ENCODE measurements at places on chromosomes 3 and 15.

DNA sequence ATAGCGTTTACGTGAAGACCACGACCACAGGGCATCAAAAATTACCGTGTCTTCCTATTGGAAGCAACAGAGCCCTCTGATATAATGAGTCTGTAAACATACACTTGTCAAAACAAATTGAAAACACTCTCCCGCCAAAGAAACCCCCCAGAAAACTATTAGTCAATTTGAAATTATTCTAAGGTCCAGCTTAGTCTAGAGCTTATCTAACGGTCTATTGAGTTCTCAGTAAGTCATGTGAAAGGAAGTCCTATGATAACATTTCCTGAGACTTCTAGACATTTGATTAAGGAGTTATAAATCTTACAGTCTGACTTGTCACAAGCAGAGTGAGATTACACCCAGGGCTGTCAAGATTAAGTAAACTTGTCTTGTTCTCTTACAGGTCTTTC is 356.3 kb downstream of the FOXP1 start:
- peaks cover 3% of the 10 kb centered on the region for H3K27me3 ChIP-seq
- peaks cover 7% of the 10 kb centered on the region for H3K4me1 ChIP-seq
- no peak for DNase-seq
- no peak overlapping the region for H3K27ac ChIP-seq
- H3K4me3 ChIP-seq: no peak overlapping the region
- H3K36me3 ChIP-seq: peaks cover 3% of the 10 kb centered on the region

DNA sequence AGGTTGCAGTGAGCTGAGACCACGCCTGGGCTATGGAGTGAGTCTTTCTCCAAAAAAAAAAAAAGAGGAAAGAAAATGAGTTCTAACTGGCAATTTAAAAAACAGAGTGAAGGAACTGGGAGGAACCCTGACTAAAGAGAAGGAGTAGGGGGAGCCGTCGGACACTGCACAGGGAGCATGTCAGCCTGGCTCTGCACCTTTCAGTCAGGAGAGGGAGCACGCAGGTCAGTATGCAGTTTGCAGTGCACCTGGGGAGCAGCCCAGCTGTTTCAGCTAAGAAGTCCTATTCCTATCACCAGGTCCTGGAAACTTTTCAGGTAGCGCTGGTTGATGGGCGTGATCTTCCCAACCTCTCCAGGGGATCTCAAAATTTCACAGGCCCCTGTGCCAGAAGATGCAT is 14.9 kb upstream of the ZXDC start:
- peaks cover 14% of the 10 kb centered on the region for H3K4me1 ChIP-seq
- no peak overlapping the region for H3K27ac ChIP-seq
- H3K27me3 ChIP-seq: peaks cover 10% of the 10 kb centered on the region
- H3K4me3 ChIP-seq: no peak overlapping the region
- DNase-seq: no peak
- no peaks in the 10 kb centered on the region for H3K36me3 ChIP-seq

GRCh38 chr3:76436894-76437293 is 603.0 kb upstream of the ROBO2 start:
- H3K27me3 ChIP-seq: no peaks in the 10 kb centered on the region
- no peak overlapping the region for H3K4me3 ChIP-seq
- H3K36me3 ChIP-seq: no peaks in the 10 kb centered on the region
- peaks cover 21% of the 10 kb centered on the region for H3K4me1 ChIP-seq

- no peak overlapping the region for H3K4me3 ChIP-seq
- no peaks in the 10 kb centered on the region for H3K4me1 ChIP-seq
Observed at GRCh38 chr3:8110966-8111798, 390.4 kb upstream of the LMCD1 start.
